ENCODE measurements at places on chromosomes 12 and 14. TPM values are rescaled to one million over a fixed set of nuclear protein-coding genes. Genes with fewer than 3 reads are reported as not detected.

GRCh38 chr12:92702754-92703679 lies at the start of gene PLEKHG7:
TSS of gene PLEKHG7 (plus strand) at chr12:92702989. CDS start at chr12:92706632, 3,643 bp downstream.
- DNase-seq, result no peak

GRCh38 chr12:80222261-80222660 lies 122.9 kb downstream of the OTOGL start:
- DNase-seq, result no peak

- DNase-seq, result no peak
Observed at GRCh38 chr12:6567112-6567670, 900 bp downstream of the NOP2 start.

GRCh38 chr12:24361877-24362580 lies 412.6 kb upstream of the SOX5 start:
- no peak for DNase-seq

DNA sequence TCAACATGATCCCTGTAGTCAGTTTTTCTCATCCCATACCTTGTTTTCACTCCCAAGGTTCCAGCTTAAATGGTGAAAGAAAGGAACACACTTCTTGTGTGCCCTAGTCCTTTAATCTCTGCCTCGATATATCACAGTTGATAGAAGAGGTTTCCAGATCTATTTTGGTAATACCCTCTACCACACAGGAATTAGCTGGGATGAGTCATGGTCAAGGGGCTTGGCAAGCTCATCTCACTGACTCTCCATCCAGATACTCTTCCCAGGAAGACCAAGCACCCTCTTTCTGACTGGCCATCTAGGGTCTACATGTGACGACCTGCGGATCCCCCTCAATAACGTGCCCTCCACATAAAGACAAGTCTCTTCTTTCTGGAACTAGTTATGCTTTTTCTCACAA lies 277.9 kb downstream of the ITPR2 start:
- no peak for DNase-seq

DNA sequence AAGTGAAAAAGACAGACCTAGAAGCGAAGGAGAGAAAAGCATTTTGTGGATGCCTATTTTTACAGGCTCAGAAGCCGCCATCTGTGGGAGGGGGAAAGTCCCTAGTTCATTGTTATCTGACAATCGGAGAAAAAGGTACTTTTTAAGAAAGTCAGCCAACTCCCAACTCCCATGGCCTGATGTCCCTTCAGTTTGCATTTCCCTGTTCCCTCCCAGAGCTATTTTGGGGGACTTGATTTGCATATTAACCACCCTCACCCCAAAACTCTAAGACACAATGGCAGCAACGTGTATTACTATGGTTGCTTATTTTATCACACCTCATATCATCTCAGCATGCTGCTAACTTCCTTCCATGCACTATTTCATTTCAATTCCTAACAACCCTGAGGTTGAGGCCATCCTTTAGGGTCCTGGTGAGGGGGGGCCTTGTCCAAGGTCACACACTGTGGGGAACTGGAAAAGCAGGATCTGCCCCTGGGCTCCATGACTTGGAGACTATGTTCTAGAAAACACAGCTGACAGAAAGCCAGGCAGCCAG lies 18.7 kb downstream of the HVCN1 start:
- DNase-seq, result no peak

DNA sequence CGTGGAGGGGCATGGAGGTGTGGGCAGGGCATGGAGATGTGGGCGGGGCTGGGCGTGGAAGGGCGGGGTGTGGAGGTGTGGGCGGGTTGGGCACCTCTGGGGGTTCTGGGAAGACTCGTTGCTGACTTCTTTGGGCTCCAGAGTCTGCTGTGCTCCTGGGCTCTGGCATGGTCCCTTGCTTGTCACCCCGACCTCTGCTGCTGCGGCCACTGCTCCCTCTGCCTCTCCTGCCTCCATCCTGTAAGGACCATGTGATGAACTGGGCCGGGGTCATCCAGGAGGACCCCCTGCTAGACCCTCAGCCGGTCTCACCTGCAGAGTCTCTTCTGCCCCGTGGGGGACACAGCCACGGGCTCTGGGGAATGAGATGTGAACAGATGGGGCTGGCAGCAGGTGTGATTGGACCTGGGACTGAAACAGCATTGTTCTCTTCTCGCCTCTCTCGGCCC lies 15.3 kb downstream of the NOC4L start:
- DNase-seq, result no peak

DNA sequence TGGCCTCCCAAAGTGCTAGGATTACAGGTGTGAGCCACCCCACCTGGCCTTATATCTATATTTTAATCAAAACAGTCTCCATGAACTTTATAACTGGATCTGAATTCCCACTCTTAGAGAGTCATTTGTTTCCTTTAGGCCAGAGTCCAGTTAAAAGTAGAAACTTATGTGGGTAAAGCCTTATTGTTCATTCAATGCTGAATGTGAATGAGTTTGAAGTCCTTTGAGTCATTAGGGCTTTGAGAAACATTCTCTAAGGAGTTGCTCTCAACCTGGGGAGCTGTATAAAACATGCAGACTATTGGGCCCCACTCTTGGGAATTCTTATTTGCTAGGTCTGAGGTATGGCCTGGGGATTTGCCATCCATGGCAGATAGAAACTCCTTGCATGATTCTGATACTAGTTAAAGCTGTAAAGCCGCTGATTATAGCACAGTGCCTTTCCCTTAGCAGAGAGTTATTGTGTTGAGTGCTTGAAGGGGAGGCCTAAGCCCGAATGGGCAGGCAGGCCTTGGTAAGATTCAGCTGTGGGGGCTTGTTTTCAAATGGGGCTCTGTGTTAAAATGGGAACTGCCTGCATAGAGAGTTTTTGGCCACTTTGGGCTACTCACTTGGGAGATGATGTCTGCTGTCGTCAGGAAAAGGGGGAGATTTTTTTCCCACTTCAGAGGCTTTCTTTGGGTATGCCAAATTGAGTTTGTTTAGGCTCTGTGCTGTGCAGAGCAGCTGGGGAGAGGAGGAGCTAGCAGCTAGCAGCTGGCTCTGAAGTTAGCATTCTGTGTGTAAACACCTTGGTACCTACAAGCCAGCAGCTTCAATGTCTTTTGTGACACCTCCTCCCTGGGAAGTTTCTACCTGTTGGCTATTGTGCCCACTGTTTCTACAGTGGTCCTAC lies 117.5 kb downstream of the DACT1 start:
- no peak for DNase-seq

DNA sequence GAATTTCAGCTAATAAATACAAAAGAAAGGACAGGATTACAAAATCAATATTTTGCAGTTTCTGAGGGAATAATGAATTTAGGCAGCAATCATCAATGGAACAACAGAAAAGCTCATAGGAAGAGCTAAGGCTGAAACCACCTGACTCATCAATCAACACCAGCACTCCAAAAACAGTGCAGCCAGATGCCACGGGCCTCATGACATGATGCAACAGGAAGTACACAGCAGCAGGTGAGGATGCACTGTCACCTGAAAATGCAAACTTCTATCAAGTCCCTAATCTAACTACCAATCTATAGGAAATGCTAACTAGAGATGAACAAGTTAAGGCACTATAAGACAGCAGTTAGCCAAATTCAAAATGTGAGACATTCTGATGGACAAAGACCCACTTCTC lies 21.7 kb downstream of the GNS start:
- no peak for DNase-seq

DNA sequence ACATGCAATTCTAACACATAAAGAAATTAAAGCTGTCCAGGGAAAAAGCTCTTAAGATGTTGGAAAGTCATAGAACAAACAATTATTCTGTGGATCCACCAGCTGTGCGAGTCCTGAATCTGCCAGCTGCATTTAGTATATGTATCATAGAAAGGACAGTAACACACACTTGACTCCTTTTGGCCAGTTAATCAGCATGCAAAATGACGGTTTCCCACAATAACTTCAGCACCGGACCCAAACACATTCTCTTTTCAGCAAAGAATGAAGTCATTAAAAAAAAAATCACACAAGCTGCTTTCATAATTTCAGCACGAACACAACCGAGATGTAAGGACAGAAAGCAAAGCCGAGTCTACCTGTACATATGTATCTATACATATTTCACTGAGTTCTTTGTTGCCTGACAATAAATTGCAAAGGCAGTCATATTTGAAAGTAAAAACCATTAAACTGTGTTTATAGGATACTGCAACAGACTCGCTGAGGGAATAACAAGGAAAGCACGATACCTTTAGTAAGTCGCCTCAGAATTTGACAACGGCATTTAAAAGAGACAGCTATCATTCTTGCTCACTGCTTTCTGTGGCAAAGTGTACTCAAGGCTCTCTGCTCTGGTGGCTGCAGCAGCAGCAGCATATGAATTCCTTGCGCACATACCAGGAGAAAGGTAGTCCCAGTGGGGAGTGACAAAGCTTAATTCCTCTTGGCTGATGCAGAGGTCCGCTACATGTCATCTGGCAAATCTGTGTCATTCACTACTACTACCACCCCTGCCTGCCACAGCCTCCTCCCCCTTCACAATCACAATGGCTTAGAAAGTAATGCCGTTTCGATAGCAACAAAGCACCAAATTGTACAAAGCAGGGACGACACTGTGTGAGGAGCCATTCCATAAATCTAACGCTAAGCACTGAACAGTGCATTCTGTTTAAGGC lies at the start of gene GRIP1:
Gene GRIP1 (minus strand): TSS at position 739 of the 938 bp plus-strand sequence. CDS start 172 bp downstream, at position 567.
- DNase-seq, result no peak

DNA sequence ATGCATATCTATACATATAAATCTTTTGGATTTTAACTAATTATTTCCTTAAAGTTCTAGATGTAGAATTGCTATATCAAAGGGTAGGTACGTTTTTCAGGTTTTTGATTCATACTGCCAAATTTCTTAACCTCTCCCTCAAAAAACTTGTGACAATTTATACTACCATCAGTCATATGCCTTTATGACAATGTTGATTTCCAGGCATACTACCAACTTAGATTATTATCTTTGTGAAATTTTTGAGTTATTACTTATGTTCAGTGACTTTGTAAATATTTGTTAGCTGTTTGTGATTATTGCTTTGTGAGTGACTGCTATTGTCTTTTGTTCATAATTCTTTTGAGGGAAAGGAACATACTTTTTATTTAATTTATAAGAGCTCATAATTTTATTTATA lies 107.0 kb downstream of the SLC38A6 start:
- no peak for DNase-seq

GRCh38 chr12:31594681-31595080 lies 3.7 kb upstream of the DENND5B start:
- DNase-seq, result no peak

DNA sequence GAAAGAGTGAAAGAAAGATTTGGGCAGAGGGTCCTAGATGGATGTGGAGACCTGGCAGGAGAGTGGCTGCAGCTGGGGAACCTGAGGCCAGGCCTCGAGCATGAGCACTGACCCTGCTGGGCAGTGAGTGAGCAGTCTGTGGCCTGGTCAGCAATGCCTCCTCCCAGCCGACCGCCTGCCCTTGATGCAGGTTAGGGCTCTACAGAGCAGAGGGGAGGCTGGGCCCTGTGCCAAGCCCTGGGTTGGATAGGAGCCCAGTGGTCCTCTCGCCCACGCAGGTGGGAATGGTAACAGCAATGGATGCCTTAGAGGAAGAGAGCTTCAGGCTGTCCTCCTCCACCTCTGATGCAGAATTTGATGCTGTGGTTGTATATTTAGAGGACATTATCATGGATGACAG lies 59.8 kb downstream of the RAB35 start:
- DNase-seq, result no peak

DNA sequence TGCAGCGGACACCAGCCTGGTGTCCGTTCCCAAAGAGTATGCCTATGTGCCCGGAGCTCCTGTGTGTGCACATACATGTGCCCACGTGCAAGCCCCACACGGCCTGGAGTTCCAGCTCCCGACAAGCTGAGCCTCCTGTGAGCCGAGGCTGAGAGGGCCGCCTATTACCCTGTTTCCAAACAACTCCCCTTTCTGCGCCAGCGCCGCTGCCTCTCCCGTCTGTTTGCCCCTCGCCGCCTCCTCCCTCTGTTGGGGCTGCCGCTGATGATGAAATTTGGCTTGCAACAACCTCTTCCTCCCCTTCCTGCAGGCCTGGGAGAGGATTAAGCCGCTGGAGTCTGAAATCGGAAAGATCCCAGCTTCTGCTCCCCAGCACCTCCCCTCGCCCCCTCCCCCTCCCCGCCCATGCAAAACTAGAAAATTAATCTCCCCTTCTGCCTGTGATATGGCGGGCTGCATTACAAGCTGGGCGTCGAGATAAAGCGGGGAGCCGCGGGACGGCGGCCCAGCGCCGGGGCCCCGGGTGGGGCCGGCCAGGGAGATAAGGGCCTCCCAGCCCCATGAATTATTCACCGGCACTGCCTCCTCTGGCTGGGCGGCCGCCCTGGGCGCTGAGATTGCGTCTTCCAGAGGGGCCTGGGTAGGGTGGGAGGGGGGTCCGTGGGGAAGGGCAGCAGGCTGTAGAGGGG lies 6.8 kb upstream of the ASIC1 start:
- DNase-seq, result no peak

GRCh38 chr14:99872786-99873440 lies 79.7 kb downstream of the EML1 start:
- no peak for DNase-seq

DNA sequence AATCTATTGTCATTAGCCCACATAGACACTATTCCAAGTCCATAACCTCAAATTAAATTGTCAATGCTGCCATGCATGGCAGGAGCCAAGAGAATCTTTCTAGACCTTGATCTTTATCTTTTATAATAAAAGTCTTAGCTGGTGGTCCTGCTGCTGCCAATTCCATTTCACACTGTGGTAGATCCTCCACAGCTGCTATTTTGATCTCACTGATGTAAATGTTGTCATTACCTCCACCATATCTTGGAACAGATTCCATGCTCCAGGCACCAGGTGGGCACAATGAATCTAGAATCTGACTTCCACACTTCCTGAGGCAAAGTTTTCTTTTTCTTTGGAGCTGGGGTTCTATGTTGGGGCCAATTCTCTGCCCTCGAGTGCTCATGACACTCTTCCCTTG lies 161.2 kb downstream of the TMTC3 start:
- no peak for DNase-seq

DNA sequence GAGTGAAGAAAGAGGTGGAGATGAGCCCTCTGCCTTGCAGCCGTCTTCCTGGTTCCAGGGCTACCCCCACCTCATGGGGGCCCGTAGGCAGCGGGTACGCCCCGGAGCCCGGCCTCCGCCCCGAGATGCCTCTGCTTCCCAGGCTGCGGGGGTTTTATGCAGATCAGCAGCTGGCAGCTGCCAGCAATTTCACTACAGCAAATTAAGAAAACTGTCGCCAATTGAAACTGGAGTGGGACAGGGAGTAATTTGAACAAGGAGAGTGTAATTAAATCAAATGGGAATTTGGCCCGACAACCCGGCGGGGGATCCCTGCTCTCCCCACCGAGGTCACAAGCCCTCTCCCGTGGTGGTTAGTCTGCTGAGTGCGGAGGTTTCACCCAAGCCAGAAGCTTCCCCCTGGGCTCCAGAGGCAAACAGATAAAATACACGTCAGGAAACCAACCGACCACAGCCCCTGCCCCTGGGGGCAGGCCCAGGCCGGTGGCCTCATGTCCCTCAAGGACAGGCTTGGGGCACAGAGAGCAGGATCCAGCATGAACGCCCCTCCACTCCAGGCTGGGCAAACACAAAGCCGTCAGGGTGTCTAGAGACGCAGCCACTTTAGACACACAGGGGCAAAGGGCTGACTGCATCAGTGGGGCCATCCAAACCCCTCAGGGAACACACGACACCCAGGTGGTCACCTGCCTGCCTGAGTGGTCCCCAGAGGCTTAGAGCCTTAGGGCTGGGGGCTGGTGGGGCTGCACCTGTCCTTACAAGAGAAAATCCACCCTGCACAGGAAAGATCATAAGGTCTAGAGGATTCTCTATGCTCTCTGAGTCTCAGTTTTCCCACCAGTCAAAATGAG lies 53.8 kb downstream of the TESC start:
- DNase-seq, result no peak

- no peak for DNase-seq
Observed at GRCh38 chr14:69484444-69485314, at the start of gene PLEKHD1. TSS of gene PLEKHD1 (plus strand) at chr14:69484728. CDS start at chr14:69484966, 238 bp downstream.

The CAPZA3 gene
- polyA plus RNA-seq, result not detected

The SALL2 gene
- 7.2 TPM for polyA plus RNA-seq

The ABHD12B gene
- not detected for polyA plus RNA-seq

The ACRBP gene
- 0.17 TPM for polyA plus RNA-seq

The ZDHHC22 gene
- polyA plus RNA-seq, result not detected

The CEP290 gene
- polyA plus RNA-seq, result 1.8 TPM

Data from BJ (cell line).